Stimulated activated CD4-positive, alpha-beta T cell treated with anti-CD3 and anti-CD28 coated beads, Interleukin-1b, Interleukin-23, amount 100 ng/mL, for 24 hours (primary cell): ENCODE measurements at places on chromosomes 4 and X.

GRCh38 chr4:177125656-177126055 is 184.0 kb upstream of the NEIL3 start:
- DNase-seq = no peak

GRCh38 chr4:150418757-150419410 is 163.1 kb upstream of the MAB21L2 start:
- no peak for DNase-seq

GRCh38 chrX:2664502-2664901 is 26.6 kb upstream of the CD99 start:
- no peak for DNase-seq

GRCh38 chrX:123976706-123977316 is 15.3 kb downstream of the STAG2 start:
- no peak for DNase-seq

DNA sequence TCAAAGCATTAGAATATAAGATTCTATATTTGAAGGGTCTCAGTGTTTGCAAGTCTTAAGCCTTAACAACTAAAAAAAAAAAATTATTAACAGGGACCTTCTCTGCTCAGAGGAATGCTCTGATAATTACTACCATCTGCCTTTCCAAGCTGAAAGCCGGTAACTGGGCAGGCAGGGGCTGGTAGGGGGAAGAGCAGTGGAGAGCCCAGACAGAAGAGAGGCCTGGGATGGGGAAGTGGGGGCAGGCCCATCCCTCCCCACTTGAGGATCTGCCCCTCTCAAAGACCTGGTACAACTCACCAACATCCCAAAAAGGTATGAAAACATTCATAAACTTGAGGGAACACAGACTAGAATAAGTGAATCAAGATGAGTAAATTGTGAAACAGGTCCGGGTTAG is 113.9 kb downstream of the QDPR start:
- DNase-seq = no peak

- no peak for DNase-seq
Observed at GRCh38 chr4:93983140-93983539, 154.6 kb downstream of the ATOH1 start.

GRCh38 chr4:37767546-37767945 is 58.9 kb upstream of the PGM2 start:
- DNase-seq = no peak

GRCh38 chrX:45699158-45699557 is 498.5 kb upstream of the DIPK2B start:
- DNase-seq = no peak

DNA sequence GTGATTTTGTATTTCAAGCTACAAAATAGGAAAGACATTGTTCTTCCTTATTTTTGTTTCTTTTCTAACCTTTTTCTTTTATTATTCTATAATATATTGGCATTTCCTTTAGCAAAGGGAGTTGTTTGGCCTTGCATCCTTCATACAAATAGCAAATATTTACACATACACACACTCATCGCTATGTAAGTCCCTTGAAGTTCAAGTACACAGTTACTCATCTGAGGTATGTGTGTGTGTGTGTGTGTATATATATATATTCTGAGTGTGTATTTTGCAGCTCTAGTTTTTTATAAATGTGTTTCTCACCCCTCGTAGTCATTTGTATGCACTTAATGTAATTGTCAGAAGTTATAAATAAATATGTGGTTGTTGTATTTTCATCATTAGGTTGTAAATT is 724.8 kb upstream of the MAGEB2 start:
- no peak for DNase-seq

DNA sequence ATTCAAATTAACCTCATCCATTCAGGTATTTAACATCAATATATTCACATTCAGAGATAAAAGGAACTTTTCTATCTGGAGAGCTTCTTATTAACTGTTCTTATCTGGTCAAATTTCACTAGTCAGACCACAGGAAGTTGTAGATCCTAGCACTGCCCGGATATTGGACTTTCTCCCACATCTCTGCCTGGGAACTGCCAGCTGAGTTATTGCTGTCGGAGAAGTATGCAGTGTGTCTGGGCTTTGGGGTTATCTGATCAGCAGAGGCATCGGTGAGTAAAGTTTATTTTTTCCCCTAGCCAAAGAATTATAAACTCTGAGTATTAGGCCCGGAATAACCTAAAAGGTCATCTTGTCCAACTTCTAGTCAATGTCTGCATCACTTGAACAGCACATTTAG is 45.1 kb downstream of the OR13H1 start:
- DNase-seq = no peak

DNA sequence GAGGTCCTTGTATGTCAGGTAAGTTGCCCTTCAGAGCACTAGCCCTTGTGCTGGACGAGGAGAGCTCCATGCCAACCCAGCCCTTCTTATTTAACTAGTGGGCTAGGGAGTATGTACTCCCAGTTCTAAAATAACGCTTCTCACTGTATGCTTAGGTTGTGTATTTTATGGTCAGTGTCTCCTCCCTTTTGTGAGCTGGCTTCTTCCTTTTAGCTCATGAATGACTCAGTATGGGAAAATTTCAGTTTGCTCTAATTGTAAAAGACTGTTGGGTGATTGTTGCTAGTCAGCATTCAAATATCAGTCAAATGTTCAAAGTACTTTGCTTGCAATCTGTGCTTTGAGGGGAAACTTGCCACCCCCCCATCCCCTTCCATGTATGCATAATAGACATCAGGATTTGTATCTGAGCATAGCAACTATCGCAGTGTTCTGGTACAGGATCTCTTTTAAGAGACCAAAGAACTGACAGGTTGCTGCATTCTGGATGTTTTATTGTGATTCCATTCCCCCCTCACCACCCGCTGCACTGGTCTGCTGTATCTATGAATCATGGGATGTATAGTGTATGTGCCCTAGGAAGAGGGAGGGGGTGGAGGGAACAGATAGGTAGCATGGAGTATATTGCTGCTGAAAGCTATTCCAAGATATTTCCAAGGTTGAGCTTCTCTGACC is 34.7 kb downstream of the DLG3 start:
- no peak for DNase-seq

GRCh38 chr4:102684610-102685052 is 76.1 kb downstream of the MANBA start:
- DNase-seq = no peak

GRCh38 chr4:83920375-83920774 is 384.5 kb downstream of the GPAT3 start:
- no peak for DNase-seq

GRCh38 chrX:110383414-110383813 is 24.8 kb downstream of the RTL9 start:
- DNase-seq = no peak

DNA sequence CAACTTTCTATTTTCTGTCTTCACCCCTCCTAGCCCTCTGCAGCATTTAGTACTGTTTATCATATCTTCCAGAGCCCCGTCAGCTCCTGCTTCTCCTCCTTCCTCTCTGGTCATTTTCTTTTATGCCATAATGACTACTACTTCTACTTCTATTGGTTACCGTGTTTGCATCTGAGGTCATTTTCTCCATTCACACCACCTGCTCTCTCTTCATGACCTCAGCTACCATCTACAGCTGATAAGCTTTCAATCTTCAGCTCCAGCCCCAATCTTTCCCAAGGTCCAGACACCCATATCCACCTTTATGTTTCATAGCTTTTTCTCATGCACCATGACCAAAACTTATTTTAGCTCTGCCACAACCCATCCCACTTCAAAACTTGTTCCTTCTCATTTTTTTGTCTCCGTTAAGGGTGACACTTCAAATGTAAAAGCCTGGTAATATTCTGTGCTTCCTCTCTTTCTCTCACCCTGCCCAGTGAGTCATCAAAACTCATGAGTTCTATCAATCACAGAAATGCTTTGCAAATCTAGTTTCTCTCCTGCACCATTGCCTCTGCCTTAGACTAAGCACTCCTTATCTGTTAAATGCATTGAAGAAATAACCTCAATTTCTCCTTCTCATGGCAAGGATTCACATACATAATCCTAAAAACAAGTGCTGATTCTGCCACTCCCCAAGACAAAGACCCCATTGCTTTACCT is 71.3 kb upstream of the IQCM start:
- no peak for DNase-seq

DNA sequence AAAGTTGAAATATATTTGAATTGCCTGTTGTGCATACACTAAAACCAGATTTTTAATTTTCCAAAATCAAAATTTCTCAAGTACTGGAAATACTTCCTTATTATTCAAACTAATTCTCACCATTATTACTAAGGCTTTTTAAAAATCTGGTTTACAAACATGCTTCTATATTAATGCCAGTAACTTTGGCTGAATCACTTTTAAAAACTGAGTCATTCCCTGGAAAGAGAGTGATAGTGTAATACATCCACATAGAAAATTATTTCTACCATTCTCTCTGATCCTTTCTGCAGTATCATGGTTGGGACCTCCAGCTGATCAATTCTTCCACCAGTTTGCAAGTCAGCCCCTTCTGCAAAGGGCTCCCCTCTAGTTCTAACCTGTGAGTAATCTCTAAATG is 165.3 kb upstream of the FAM241A start:
- DNase-seq = no peak

GRCh38 chr4:48189731-48190130 is 55.7 kb upstream of the TXK start:
- no peak for DNase-seq

- no peak for DNase-seq
Observed at GRCh38 chr4:39998659-39999345, 21.1 kb upstream of the PDS5A start.

DNA sequence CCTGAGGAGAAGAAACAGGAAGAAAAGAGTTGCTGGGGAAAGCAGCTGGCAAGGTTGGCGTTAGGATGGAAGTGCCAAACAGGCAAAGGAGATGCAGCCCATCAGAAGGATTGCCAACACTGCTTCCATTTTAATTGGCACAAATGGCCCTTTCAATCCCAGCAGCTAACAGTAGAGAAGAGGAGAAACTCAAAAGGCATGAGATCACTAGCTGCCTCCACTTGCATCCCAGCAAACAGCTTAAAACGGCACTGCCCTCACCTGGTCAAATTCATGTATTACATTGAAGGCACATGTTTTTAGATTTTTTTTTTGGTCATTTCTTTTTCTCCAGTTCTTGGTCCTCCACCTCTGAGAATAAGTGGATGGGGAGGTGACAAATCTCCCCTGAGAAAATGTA is 14.9 kb upstream of the LOC101059915 start:
- peak; percentile 37 for DNase-seq

- no peak for DNase-seq
Observed at GRCh38 chrX:36199928-36200327, 280.4 kb downstream of the CFAP47 start.

GRCh38 chr4:102454981-102455685 is 46.0 kb upstream of the NFKB1 start:
- no peak for DNase-seq

GRCh38 chrX:15820106-15821073 is 30.1 kb downstream of the ZRSR2 start:
- no peak for DNase-seq

DNA sequence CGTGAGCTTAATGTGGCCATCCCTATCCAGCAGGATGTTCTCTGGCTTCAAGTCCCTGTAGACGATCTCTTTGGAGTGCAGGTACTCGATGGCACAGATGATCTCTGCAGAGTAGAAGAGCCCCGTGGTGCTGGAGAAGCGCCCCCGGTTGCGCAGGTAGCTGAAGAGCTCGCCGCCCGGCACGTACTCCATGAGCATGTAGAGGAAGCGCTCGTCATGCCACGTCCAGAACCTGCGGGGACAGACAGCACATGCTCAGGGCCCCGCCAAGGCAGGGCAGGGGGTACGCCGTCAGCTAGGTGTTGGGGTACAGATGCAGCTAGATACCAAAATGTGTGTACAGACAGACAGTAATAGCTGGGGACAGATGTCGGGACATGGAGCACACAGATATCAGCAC is 58.3 kb downstream of the PRKX start:
- DNase-seq = no peak

DNA sequence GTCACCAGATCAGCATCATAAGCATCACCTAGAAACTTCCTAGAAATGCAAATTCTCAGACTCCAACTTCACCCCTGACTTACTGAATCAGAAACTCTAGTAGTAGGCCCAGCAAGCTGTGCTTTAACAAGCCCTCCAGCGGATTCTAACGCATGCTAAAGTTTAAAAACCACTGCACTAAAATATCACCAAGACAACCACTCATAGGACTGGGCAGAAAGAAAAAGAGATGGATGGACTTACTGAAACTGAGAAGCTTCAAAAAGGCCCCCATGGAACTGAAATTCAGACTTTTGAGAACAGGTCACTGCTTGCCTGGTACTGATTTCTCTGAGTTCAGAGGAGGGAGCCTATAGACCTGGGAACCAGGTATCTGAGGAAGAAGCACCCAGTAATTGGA is 40.1 kb downstream of the FAM241A start:
- DNase-seq = no peak

- no peak for DNase-seq
Observed at GRCh38 chr4:141999446-142000143, 363.2 kb downstream of the IL15 start.

GRCh38 chrX:68499543-68500504 is 973 bp downstream of the YIPF6 start:
- DNase-seq = no peak
